ENCODE measurements at places on chromosomes 6 and 20. TPM values are rescaled to one million over a fixed set of nuclear protein-coding genes. Genes with fewer than 3 reads are reported as not detected.

GRCh38 chr6:7848229-7848628 lies 62.4 kb downstream of the TXNDC5 start:
- H3K4me1 ChIP-seq: no peaks in the 10 kb centered on the region
- peaks cover 3% of the 10 kb centered on the region for H3K27me3 ChIP-seq
- no peaks in the 10 kb centered on the region for H3K36me3 ChIP-seq
- no peak for DNase-seq
- H3K27ac ChIP-seq: no peak overlapping the region

DNA sequence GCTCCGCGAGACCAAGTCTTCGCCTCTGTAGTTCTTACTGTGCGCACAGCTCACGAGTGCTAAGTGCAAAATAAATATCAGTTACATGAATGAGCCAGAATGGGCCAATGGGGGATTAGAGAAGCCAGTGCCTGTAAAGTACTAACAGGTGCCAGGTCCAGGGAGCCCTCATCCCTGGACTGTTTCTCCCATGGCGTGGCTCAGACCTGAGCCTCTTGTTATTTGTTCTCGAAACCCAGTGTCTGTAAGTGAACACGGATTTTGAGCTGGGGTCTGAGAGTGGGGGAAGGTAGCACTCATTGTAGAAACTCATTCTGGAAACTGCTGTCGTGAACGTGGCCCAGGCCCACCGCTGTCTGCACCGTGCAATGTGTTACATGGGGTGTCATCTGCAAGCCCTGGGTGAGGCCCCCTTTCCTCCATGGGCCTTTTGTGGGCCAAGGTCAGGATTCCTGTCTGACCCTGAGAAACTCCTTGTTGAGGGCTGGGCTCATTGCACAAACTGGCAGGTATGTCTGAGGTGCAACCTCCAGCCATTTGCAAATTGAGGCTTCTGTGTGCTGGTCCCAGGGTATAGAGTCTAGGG lies 154.7 kb downstream of the SYCP2 start:
- DNase-seq: no peak
- H3K27me3 ChIP-seq: no peaks in the 10 kb centered on the region
- no peak overlapping the region for H3K27ac ChIP-seq
- H3K36me3 ChIP-seq: no peaks in the 10 kb centered on the region

- H3K36me3 ChIP-seq: no peaks in the 10 kb centered on the region
- no peak overlapping the region for H3K27ac ChIP-seq
- H3K4me3 ChIP-seq: no peak overlapping the region
- H3K4me1 ChIP-seq: peaks cover 11% of the 10 kb centered on the region
Observed at GRCh38 chr20:20732641-20733040, 20.2 kb upstream of the RALGAPA2 start.

GRCh38 chr6:112571488-112572270 lies 224.5 kb downstream of the RFPL4B start:
- DNase-seq: no peak
- H3K4me1 ChIP-seq: no peaks in the 10 kb centered on the region
- H3K36me3 ChIP-seq: no peaks in the 10 kb centered on the region
- H3K4me3 ChIP-seq: no peak overlapping the region
- no peak overlapping the region for H3K27ac ChIP-seq
- H3K27me3 ChIP-seq: no peaks in the 10 kb centered on the region

DNA sequence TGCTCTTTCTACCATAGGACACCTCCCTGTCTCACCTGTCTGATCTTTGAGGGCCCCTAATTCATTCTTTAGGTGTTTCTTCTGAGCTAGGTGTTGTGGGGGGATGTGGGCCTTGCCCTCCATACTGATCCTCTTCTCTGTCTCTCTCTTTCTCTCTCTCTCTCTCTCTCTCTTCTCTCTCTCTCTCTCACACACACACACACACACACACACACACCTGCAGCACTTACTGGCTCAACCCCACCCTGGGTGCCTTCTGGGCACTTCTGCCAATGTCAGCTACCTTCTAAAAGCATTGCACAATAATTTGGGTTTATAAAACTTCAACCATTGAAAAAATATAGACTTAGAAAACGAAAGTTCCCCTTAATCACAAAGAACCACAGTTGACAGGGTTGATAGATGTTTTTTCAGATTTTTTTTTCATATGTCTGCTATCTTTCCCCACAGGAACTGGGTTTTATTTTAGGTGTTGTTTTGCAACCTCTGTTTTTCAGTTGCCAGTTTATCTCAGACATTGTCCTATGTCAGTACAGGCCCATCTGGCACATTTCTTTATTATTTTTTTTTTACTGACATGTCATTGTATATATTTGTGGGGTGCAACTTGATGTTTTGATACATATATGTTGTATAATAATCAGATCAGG lies 28.1 kb downstream of the PKIG start:
- H3K4me3 ChIP-seq: no peak overlapping the region
- no peak for DNase-seq
- H3K27me3 ChIP-seq: no peaks in the 10 kb centered on the region
- peaks cover 14% of the 10 kb centered on the region for H3K4me1 ChIP-seq

DNA sequence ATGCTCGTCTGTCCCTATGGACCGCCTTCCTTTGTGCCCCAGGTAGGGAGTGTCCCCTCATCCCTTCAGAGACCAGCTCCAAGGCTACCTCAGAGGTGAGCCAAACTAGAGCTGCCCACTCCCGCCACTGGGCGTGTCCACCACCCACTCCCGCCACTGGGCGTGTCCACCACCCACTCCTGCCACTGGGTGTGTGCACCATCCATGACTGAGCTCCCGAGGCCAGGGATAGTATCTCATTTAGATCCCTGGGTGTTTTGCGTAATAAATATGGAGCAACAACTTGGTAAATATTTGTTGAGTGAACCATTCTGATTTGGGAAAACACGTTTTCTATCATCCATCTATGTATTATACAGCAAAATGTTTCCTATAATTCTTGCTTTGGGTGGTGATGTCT lies 68.8 kb downstream of the ZBTB2 start:
- no peaks in the 10 kb centered on the region for H3K36me3 ChIP-seq
- H3K27ac ChIP-seq: no peak overlapping the region
- peaks cover 27% of the 10 kb centered on the region for H3K4me1 ChIP-seq
- no peak for DNase-seq

Gene HLA-DRA
- total RNA-seq: 20.8 TPM

Gene OSER1
- 21.4 TPM for total RNA-seq

Gene MRS2
- total RNA-seq: 30.5 TPM
